Neural progenitor cell (in vitro differentiated cells): ENCODE measurements at places on chromosomes 3 and 15. TPM values are rescaled to one million over a fixed set of nuclear protein-coding genes. Genes with fewer than 3 reads are reported as not detected.

NGLY1 gene
- total RNA-seq = 37.7 and 45.0 TPM in 2 replicates

CERS3 gene
- total RNA-seq = 0.15 TPM in 1 of 2 replicates, not detected in the other

ATP8B4 gene
- 2.0 and 2.7 TPM in 2 replicates for total RNA-seq

EPHA6 gene
- 0.11 and 0.28 TPM in 2 replicates for total RNA-seq

ALDH1A2 gene
- total RNA-seq = 30.8 and 52.5 TPM in 2 replicates

DNA sequence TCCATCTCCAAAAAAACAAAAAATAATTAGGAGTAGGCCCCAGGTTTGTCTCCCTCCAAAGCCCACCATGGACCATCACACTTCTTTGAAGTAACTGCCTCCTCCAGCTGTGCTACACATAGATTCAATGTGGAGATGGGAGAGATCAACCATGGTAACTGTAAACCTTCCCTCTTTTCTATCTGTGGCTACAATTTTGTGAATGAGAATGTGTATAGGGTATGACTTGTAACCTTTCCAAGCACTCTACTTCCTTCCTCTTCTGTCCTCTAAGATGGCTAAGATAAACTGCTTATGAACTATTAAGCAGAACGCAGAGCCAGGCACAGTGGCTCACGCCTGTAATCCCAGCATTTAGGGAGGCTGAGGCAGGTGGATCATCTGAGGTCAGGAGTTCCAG is 55.5 kb upstream of the ATP11B start:
- DNase-seq = no peak

DNA sequence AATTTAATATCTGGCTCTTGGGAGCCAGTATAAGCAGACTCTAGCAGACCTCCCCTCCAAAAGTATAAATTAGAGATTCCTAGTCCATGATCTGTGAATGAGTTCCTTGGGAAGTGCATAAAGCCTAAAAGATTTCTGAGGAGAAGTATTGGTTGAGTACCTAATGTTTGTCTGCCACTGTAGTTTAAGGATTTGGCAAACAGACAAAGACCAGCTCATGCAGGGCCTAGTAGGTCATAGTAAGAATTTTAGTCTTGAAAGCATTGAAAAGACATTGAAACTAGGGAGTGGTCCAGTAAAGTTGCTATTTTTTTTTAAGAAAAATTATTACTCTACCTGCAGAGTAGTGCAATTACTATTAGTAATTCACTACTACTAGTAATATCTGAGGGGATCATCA is 67.5 kb downstream of the SPRED1 start:
- DNase-seq = no peak

DNA sequence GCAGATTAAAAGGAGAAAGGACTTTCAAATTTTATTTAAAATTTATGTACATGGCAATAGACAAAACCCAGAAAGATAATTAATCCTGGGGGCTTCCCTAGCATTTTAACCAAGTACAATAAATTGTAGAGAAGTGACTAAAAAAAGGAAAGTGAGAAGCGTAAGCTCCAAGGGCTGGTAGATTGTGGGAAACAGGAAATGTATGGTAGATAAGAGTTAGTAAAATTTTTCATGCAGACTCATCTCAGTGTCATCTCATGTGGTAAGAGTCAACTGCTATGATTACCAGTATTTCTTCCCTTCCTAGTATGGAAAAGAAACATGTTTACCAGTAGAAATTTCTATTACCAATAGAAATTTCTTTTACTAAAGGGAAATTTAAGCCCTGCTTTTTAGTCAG is 464.3 kb upstream of the AGTR1 start:
- no peak for DNase-seq

DNA sequence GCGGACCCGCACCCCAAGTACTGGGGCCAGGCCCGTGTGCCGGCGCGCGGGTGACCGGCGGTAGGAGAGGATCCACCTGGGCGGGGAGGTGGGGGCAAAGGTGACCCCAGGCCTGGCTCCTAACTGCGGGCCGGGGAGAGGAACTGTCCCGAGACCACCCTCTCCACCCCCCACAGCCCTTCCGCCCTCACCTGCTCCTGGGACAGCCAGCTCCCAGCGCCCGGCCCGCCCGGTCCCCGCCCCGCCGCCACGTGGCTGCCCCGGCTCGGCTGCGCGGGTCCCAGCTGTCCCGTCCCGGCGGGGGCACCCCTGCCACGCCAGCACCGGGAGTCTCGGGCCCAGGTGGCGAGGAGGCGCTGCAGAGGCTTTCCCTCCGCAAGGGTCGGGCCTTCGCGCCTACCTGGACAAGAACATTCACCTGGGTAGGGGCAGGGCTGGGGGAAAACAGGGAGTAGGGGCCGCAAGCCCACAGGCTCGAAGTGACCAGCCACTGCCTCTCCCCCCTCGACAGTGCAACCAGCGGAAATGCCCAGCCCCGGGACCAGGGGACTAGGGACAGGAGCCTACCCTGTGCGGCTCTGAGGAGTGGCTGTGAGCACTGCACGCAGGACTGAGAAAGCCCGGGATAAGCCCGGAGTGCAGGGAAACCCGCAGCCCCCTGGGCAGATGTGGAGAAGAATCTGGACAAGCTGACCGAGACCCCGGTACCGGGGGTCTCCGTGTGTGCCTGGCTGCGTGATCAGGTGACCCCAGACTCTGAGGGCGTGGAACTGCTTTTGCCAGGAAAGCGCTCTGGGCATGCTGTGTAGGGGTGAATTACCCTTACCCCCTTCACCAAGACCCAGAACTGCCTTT is at the start of gene SLC12A8:
TSS of gene SLC12A8 (minus strand) at position 240 of the 855 bp plus-strand sequence. CDS start 1,399 bp downstream, outside the sequence.
- DNase-seq = peak; percentile 54

GRCh38 chr3:150639262-150639661 is 36.1 kb downstream of the SELENOT start:
- DNase-seq = no peak

DNA sequence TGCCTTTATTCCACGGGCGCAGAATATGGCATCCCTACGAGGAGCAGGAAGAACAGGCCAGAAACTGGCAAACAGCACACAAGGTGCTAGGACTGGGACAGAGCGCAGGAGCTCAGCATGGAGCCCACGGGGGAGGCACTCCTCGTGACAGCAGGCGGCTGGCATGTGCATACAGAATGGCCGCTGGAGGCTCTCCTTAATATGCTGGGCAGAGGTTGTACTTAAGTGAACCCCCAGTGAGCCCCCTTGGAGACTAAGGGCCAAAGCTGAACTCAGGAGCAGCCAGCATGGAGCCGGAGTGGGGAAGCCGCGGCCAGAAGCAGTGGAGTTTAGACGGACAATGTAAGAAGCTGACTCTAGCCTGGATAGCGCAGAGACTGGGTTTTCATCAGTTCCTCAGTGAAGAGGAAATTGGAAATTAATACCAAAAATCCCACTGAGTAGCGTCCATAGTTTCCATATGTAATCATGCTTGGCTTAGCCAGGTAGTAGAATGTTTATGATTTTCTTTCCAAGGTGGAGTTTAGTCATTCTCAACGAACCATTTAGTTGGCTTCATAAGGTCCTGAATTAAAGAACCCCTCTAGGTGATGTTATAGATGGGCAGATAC is 69.4 kb downstream of the EPHB3 start:
- DNase-seq = no peak

DNA sequence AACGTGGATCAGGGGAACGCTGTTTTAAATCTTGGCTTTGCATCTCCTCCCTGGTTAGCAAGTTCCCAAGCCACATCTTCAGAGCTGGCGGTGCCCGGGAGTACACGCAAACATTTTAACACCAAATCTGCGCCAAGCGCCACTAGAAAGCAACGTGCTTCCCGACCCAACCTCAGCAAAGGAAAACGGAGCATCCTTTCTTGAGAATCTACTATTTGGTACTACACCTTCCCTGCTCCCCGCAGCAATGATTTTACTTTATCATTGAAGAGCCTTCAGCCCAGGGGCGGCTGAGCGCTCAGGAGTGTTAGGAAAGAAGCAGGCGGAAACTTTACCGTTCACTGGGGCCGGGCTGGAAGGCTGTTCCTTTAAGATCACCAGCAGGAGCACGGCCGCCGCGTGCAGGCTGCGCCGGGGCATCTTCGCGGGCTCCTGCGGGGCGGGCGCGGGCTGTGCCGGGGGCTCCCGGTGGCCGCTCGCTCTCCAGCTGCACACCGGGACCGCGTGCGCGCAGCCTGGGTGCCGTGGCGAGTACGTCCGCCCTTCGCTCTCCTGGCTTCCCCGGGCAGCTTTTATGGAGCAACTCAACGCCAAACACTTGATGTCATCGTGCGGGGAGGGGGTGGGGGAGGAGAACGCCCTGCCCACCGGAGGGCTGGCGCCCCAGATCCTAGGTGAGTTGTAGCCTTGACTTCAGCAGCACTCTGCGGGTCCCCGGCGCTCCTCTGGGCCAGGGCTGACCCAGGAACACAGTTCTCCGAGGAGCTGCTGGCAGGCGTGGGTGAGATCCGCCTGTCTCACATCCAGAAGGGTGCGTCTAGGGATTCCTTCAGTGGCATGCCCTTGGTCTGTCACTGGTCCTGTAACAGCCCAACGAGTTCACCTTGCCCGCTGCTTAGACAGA is at the start of gene CA12:
TSS of gene CA12 (minus strand) at position 546 of the 904 bp plus-strand sequence. CDS start at position 420, 126 bp downstream.
- DNase-seq = peak; percentile 70

- DNase-seq = no peak
These were observed 27.4 kb upstream of the BOC start for GRCh38 chr3:113183748-113184661.

DNA sequence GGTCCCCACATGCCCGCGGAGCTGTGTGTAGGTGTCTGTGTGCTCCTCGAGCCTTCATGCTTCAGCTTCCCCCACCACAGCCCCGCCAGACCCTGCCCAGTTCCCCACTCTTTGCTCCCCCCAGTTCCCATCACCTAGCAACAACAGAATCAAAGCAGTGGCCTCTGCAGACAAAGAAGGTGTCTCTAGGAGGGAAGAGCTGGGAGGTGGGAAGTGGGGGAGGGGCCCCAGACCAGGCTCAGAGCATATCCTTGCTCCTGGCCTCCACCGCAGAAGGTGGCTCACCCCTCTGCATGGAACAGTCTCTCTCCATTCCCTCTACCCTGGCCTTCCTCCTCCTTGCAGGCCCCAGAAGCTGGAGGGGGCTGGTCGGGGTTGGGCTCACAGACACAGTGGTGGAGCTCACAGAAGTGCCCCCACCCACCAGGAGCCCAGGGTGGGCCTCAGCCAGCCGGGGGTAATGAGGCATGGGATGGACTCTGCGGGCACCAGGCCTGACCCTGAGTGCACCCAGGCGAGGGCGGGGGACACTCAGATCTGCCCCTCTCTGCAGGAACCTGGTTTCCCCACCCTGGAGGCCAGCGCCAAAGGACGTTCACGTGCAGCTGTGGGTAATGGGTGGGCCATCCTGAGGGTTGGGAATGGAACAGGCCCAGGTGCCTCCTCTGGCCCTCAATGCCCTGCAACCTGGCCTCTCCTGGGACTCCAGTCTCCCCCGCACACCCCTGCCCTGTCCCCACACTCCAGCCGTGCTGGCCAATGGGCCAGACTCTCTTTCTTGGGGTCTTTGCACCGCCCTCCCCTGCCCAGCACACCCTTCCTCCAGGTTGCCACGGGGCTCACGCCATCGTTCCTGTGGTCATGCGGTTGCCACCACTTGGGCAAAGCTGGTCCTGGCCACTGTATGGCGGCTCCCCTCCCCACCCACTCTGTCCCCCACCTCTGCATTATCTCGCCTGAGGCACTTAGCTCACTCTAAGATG is 53.4 kb downstream of the TPRA1 start:
- peak; percentile 69 for DNase-seq

DNA sequence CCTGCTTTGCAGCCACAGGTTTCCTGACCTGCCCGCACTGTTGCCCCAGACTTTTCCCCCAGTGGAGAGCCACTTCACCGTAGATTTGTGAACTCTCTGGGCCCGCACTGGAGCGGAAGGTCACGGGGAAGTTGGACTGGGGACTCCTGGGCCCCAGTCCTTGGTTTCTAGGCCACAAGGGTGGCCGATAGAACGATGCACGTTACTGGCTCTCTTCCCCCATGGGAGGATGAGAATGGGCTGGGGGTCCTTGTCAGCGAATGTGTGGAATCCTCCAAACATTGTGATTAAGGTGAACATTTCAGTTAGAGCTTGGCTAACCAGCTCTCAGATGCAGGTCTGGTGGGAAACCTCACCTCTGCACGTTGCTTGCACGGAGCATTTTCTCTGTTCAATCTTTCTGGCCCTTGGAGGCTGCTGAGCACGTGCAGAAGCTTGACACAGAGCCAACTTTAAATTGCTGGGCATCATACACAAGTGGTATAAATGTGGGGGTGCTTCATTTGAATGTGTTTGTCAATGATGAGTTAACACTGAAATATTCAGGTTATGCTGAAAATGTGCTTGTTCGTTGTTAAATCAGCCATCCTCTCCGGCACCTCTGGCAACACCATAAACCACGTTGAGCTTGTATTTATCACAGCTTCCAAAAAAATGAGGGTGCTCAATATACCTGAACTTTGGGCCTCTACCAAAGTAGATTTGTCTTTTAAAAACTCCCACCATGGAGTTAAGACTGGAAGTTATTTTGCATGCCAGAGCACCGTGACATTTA is 976 bp downstream of the DIS3L start:
- DNase-seq = peak; percentile 16

DNA sequence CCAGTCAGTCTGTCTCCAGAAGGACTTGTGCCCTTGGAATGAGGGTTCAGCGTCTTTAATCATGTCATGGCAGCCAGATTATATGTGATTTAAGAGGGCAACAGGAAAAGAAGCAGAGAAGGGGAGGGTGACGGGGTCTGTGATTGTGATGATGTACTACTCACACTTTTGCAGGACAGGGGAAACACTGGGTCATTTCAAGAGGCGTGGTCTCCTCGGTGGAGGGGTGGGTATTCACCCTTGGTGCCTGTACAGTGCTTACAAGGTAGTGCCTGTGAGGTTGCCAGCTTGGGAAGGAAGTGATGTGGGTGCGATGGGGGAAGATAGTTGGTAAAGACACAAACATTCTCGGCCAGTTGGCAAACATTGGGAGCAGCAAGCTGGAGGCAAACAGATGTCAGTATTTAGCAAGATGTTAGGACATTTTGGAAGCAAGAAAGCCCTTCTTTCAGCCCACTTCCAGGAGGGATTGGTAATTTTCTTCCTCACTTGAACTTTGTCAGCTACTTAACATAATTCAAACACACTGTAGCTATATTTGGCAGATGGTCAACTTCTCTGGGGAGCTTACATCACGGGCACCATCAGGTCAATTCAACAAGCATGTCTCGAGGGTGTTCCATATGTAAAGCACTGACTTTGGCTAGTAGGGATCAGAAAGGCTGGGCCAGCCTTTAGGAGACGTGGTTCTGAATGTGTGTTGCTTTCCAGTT is 71.4 kb upstream of the ROPN1 start:
- no peak for DNase-seq

GRCh38 chr3:34268032-34268709 is 469.7 kb downstream of the PDCD6IP start:
- no peak for DNase-seq

GRCh38 chr3:37987315-37987697 is 3.3 kb upstream of the VILL start:
- no peak for DNase-seq
